ENCODE measurements at places on chromosomes 5 and 9.

DNA sequence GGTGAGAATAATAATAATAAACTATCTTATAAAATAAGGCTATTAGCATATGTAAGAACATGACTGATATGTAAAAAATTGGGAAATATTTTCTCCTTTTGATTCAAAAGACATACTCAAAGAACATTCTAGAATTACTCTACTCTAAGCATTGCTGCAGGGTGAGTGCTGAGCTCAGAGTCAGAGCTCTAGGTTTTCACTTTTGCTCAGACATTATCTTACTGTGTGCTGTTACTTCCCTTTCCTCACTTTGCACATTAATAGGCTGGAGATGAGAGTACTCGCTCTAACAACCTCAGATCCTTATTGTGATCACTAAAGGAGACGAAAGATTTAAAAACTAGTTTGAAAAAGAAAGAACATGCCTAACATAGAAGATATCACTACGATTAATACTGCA lies 99.4 kb upstream of the C9orf72 start:
- DNase-seq = no peak

DNA sequence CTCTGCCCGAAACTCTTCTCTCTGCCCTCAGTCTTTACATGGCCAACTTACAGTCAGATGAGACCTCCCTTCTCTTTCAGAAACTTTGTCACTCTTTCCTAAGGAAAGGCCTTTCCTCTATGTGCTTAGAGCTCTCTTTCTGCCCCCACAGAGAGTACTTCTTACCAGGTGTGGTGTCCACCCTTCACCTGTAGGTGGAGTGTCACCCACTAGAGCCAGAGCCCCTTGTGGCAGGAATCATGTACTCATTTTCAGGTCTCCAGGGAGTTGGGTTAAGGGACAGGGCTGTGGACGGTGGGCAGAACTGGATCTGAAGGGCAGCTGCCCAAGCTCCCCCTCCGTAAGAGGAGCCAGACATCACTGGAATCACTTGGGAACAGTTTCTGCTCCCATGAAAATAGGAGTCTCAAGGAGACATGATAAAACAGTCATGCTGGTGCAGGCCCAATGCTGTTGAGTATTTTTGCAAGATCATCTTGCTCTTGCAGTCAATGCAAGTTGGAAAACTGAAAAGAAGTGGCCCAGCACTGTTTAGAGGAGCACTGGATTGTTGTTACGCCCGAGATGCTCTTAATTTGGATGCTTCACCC lies 436.7 kb downstream of the ZSWIM6 start:
- no peak for DNase-seq

GRCh38 chr5:170821257-170821800 lies 37.8 kb downstream of the GABRP start:
- no peak for DNase-seq

GRCh38 chr5:140329739-140330481 lies 16.5 kb downstream of the HBEGF start:
- DNase-seq = no peak

DNA sequence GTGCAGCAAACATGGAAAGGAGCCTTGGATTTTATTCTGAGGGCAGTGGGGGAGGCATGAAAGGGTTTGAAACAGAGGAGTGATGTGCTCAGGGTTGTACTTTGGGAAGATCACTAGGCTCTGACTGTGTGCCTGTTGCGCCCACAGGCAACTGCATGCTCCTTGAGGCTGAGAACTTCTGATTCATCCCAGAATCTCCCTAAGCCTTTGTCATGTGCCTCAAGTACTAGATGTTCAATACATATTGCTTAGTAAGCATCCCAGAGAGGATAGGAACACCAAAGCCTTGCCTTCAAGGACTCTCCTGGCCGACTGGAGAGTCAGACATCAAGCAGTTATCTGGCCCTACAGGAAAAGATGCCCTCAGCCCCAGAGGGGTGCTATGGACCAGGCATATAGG lies 54.1 kb downstream of the ARHGEF37 start:
- no peak for DNase-seq

DNA sequence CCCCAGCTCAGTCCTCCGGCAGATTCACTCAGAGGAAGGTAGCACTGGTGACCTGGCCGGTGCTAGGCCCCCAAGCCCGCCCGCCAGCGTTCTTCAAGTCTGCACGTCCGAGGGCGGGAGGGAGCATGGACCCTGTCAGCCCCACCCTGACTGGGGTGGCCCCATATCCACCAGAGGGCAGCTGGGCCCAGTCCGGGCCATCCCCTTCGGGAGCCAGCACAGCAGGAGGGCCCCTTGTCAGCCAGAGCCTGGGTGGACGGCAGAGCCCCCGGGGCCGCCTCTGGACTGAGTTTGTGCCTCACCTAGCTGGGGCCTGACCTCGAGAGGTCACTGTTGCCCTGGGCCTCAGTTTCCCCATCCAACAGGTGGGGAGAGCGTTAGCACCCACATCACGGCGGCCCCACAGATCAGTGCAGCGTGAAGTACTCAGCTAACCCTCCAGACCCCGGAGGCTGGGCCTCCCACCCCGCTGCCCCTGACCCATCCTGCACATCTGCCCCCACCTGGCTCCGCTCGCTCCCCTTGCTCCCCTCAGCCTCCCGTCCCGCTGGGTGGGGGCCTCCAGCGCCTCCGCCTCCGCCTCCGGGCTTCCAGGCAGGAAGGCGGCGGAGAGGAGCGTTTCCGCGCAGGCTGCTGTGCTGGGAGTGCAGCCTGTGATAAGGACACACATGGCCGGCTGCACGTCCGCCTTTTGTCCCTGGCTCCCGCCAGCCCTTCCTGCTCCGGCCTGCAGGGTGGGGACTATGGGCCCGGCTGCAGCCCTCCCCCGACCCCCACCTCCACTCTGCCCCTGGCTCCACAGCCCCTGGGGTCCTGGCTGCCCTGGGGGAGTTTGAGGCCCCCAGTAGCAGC lies 16.6 kb upstream of the EGFL7 start:
- no peak for DNase-seq

DNA sequence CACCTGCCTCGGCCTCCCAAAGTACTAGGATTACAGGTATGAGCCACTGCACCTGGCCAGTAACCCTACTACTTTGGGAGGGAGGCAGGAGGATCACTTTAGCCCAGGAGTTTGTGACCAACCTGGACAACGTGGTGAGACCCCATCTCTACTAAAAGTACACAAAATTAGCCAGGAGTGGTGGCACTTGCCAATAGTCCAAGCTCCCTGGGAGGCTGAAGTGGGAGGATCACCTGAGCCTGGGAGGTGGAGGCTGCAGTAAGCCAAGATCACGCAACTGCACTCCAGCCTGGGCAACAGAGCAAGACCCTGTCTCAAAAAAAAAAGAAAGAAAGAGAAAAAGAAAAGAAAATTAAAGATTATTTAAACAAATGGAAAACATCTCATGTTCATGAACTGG lies 10.3 kb downstream of the GDF9 start:
- DNase-seq = no peak

GRCh38 chr5:103497781-103498180 lies 64.8 kb downstream of the NUDT12 start:
- no peak for DNase-seq

DNA sequence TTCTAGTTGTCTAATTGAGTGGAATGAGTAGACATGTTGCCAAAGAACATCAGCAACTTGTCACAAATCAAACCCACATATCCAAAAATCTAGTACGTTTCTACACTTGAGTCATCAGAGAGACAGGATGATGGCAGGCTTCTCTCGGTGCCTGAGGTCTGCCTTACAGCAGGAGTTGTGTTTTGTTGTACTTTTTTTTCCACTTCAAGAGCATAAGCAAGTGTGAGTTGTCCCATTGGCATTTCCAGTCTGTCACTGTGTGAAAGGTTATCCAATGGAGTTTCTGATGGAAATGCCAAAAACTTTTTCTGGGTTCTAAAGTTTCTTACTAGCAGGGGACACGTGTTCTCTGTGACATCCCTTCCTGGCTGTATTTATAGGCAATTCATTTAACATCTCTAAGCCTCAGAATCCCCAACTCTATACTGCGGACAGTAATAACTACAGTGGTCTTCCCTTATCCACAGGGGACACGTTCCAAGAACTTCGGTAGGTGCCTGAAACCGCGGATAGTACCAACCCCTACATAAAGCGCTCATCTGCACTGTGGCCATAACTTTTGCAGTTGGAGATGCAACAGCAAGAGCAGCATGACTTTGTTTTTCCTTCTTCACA lies 246.5 kb downstream of the SYK start:
- DNase-seq = peak; percentile 77

- DNase-seq = no peak
Measured at GRCh38 chr5:151066920-151067319, 13.9 kb downstream of the TNIP1 start.

DNA sequence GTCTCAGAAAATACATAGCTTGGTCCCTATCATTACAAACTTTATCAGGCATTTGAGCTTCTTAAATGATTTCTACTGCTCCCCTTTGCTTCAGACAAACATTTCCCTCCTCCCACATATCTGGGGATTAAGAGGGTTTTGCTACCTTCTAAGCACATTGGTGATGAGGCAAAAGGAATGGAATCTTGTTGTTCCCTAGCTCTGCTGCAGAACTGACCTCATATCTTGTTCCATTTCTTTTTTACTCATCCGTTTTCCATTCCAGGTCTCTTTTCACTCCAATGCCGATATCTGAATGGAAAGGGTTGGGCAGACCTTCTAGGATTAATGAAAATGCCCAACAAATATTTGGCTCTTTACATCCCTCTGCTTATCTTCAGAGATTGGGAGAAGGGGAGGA lies 444.6 kb downstream of the ZNF608 start:
- no peak for DNase-seq

GRCh38 chr9:18605766-18606180 lies 131.8 kb downstream of the ADAMTSL1 start:
- no peak for DNase-seq

- DNase-seq = peak; percentile 54
Measured at GRCh38 chr9:86098824-86099700, at the start of gene GOLM1. GOLM1 (minus strand) TSS chr9:86099558; CDS start chr9:86079320, 20,238 bp downstream.

- DNase-seq = no peak
Measured at GRCh38 chr5:68240771-68241170, 25.2 kb downstream of the PIK3R1 start.

- DNase-seq = no peak
Measured at GRCh38 chr5:111680737-111681413, 76.1 kb downstream of the NREP start.

GRCh38 chr5:168015506-168015905 lies 275.9 kb upstream of the WWC1 start:
- no peak for DNase-seq

- no peak for DNase-seq
Measured at GRCh38 chr5:55547781-55548180, 13.0 kb upstream of the PLPP1 start.

- DNase-seq = no peak
Measured at GRCh38 chr5:119742311-119742710, 113.0 kb downstream of the FAM170A start.

DNA sequence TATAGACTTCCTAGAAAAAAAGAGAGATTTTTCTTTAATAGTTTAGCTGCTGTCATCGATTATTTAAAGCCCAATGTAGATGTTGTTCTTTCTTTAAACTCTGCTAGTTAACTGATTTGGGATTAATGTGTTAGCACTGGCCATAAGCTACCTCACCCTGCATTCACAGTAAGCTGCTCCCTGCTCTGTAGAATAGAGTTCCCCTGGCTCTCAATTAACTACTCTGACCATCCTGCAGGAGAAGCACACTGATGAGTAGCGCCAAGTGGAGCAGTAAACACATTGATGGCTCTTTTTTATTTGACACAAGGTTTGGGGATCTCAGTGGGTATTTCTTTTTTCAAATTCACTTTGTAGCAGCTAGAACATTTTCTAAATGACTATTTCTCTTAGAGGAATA lies 807.9 kb upstream of the ZNF608 start:
- DNase-seq = no peak

DNA sequence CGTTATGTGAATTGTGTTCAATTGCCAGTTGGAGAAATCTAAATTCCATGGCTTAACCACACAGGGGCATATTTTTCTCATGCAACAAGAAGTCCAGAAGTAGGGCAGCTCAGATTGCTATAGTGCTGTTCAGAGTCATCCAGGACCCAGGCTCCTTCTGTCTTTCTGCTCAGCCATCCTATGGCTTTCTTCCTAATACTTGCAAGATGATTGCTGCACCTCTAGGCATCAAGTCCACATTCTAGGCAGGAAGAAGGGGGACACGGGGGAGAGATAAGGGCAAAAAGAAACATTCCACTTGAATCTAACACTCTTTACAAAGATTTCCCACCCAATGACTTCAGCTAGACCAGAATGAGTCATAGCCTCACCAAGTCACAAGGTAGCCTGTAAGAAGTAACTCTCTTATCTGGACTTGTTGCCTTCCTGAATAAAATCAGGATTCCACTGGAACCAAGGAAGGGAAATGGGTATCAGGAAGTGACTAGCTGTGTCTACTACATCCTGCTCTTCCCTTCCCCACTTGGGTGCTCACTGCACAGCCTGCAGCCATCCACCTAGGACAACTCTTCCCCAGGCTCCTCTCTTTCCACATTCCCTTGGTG lies 5.3 kb downstream of the ERAP2 start:
- DNase-seq = no peak

DNA sequence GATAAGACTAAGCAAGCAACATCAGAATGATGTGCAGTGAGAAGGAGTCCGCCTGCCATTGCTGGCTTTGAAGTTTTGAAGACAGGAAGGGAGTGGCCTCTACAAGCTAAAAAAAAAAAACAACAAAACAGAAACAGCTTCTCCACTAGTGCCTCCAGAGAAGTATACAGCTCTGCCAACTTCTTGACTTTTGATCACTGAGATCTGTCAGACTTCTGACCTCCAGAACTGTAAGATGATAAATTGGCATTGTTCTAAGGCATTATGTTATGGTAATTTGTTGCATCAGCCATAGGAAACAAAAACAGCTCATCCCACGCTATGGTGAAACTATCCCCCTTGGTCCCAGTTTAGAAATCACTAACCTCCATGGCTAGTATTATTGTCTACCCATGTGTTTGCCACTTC lies 131.0 kb upstream of the VCAN start:
- no peak for DNase-seq

- no peak for DNase-seq
Measured at GRCh38 chr5:37495668-37496347, 116.7 kb downstream of the WDR70 start.

DNA sequence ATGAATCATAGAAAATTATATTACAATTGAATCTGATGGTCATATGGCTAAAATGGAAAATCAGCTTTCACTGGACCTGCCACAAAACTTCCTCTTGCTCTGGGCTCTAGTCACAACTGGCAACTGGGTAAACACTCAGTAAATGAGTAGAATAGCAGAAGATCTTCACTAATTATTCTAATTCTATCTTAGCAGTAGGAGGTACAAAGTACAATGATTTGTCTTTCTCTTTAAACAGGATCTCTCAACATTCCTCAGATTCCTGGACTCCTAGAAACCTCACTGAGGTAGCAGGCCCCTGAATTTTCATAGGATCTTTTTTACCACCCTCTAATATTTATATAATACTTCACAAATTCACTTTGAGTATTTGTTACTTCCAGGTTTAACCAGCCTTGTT lies 239.9 kb upstream of the SMARCA2 start:
- DNase-seq = no peak

DNA sequence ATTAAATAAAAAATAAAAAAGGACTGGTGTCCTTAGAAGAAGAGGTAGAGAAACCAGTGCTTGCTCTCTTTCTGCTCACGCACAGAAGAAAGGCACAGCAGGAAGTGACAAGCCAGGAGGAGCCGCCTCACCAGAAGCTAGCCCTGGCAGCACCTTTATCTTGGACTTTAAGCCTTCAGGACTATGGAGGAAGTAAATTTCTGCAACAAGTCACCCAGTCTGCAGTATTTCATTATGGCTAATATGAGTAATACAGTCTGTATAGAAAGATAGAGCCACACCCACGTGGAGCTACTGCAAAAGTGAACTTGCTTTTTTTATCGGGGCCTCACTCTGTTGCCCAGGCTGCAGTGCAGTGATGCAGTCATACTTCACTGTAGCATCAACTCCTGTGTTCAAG lies 68.4 kb downstream of the PDZD2 start:
- DNase-seq = no peak

- DNase-seq = no peak
Measured at GRCh38 chr9:2288309-2288708, 273.2 kb downstream of the SMARCA2 start.
